Glomerular endothelial cell (primary cell): ENCODE measurements at places on chromosomes 7 and 10.

DNA sequence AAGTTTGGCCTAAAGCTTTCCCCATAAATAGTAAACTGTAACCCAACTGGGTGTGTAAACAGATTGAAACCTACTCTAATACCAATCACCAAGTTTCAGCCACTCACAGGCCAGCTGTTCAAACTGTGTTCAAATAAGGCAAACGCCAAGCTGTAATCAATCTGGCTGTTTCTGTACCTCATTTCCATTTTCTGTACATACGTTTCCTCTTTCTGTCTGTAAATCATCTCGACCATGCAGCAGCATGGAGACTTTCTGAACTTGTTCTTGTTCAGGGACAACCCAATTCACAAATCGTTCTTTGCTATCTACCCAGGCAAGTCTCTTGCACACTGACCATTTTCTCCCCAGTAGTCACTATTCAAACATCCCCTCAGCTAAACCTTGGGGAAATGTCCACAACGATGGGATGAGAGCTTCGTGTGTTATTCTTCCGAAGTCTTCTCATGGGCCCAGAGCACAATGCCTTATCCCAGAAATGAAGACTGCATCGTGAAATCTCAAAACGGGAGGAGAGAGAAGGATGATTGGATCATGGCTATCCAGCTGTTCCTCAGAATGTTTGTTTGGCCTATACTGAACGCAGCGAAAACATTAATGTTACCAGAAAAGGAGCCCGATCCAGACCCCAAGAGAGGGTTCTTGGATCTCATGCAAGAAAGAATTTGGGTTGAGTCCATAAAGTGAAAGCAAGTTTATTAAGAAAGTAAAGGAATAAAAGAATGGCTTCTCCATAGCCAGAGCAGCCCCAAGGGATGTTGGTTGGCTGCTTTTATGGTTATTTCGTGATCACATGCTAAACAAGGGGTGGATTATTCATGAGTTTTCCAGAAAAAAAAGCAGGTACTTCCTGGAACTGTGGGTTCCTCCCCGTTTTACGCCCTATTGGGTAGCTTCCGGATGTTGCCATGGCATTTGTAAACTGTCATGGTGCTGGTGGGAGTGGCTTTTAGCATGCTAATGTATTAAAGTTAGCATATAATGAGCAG lies 86.2 kb downstream of the SLC16A9 start:
- no peak for DNase-seq

DNA sequence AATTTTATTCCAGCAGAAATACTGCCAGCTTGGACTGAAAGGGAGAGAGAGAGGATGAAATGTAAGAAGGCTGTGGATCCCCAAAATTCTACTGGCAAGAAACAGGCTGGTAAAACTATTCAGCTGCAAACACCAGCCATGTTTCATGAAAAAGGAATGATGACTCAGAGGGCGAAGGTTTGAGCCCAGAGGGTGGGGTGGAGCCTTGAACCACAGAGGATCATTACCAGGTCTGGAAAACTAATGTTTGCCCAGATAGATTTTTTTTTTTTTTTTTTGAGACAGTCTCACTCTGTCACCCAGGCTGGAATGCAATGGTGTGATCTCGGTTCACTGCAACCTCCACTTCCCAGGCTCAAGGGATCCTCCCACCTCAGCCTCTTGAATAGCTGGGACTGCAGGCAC lies 41.7 kb upstream of the NRF1 start:
- DNase-seq = no peak

- no peak for DNase-seq
These were observed 151.5 kb upstream of the AGR3 start for GRCh38 chr7:17033245-17033644.

- DNase-seq = no peak
These were observed 98.7 kb downstream of the HTR5A start for GRCh38 chr7:155168597-155169480.

DNA sequence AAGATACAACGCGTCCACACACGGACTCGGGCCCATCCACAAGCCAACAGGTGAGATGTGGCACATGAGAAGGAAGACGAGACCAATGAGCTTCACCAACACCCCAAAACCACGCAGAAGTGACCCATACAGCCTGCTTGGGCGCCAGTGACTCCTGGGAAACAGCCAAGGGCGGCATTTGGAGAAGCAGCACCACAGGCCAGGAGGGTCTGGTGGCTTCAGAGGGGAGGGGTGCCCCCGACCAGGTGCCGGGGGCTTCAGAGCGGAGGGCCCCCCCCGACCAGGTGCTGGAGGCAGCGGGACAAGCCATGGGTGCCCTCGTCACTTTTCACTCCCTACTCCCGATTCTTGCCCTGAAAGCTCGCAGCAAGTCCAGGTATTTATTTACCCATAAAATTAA lies 140.1 kb downstream of the DIP2C start:
- DNase-seq = no peak

- no peak for DNase-seq
These were observed 568.3 kb downstream of the TYW1 start for GRCh38 chr7:67564959-67565358.

DNA sequence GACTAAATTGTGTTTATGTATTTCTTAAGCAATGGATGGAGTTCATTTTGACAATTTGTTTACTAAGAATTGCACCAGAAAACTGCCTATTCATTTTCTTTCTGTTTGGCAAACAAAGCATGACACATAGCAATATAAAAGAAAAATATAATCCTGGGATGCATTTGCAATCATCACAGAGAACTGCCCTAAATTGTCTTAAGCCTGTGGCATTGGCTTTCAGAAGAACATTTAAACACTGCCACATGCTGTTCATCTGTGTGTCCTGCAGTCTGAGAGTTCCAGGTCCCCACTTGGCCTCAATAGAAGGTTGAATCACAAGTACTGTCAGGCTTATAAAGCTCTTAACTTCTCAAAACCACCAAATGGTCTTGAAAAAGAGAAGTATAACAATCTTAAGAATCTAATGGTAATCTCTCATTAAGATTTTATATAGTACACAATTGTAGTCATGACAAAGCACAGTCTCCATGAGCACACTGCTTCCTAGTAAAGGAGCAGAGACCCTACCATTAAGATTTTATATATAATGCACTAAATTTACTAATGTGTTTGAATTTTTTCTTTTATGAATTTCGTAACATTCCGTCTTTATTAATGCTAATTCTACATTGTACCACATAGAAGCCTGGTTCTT lies 29.9 kb downstream of the RNLS start:
- DNase-seq = peak; percentile 33

- no peak for DNase-seq
These were observed 28.2 kb downstream of the PDGFA start for GRCh38 chr7:491292-491957.

- peak; percentile 14 for DNase-seq
These were observed 89.2 kb downstream of the PAXIP1 start for GRCh38 chr7:154913638-154914307.

- no peak for DNase-seq
These were observed 945 bp downstream of the ADO start for GRCh38 chr10:62805231-62806099.
